ENCODE measurements at places on chromosomes 1 and 21.

GRCh38 chr1:204931768-204932572 lies 61.3 kb downstream of the NFASC start:
- no peak for DNase-seq

DNA sequence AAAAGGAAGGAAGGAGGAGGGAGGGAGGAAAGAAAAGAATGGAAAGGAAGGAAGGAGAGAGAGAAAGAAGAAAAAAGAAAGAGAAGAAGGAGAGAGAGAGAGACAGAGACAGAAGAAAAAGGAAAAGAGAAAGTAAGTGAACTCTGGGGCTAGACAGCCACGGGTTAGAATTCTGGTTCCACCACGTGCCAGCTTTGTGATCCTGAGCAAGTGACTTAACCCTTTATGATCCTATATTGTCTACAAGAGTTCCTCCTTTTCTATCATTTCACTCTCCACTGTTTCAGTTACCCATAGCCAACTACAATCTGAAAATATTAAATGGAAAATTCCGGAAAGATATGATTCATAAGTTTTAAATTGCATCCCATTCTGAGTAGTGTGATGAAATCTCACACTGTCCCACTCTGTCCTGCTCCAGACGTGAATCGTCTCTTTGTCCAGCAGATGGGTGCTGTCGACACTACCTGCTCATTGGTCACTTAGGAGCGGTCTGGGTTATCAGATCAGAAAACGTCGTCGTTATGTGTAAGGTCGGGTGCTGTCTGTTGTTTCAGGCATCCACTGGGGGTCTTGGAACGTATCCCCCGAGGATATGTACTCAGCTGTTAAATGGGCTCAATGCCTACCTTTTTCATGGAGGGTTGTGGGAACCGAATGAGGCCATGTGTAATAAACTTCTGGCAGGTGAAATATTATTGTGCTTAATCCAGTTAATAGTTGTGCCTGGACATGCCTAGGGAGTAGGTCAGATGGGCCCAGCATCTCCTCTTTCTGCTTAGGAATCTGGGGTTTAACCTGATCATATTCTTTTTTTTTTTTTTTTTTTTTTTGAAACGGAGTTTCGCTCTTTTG lies 19.1 kb downstream of the TMEM51 start:
- no peak for DNase-seq

- no peak for DNase-seq
Observed at GRCh38 chr1:32897082-32898049, 3.8 kb downstream of the TMEM54 start.

DNA sequence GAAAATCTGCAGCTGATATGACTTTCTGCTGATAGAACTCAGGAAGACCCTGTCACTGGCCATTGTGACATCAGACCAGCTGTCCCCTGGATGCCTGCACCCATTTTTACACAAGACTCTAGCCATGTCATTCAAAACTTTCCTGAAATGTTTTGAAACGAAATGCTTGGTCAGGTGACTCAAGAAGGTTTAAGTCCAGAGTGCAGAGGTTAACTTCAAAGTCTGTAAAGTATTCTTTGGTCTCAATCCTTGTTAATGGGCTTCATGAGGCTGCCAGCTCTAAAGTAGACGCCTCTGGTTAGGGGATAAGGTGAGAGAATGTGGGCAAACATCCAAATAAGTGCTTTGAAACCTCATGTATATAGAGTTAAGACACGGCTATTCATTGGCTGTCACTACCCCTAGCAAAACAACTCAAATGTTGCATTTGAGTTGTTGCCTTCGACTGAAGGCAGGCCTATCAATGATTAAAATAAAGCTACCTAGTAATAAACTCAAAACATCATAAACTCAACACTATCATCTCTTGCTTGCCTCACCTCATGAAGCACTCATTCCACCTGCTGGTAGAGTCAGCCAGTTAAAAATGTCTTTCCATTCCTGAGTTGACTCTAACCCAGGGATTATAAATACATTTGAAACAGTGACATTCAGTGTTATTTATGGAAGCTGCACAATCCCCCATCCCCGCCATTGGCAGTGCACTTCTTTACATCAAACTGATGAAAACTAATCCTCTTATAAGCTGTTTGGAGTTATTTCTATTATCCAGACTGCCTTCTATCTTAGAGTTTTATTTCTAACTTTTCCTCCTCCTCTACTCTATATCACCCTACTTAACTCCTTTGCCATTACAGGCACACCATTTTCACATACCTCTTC lies 26.0 kb downstream of the RABIF start:
- no peak for DNase-seq

DNA sequence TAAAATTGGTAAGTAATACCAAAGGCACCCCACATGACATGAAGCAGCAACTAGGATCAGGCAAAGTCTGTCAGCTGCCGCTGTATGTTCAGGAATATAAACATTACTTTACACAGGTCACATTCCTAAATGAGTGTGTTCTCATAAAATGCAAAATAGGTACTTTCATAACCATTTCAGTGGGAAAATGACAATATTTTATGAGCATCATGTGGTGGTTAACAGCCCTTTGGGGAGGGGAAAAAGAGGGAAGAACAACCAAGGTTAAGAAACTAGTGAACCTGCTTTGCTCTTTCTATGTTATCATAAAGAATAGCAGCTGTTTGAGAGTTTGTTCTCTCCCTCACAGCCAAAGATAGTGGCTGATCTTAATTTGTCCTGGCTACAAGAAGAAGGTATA lies 105.4 kb upstream of the LBR start:
- no peak for DNase-seq

DNA sequence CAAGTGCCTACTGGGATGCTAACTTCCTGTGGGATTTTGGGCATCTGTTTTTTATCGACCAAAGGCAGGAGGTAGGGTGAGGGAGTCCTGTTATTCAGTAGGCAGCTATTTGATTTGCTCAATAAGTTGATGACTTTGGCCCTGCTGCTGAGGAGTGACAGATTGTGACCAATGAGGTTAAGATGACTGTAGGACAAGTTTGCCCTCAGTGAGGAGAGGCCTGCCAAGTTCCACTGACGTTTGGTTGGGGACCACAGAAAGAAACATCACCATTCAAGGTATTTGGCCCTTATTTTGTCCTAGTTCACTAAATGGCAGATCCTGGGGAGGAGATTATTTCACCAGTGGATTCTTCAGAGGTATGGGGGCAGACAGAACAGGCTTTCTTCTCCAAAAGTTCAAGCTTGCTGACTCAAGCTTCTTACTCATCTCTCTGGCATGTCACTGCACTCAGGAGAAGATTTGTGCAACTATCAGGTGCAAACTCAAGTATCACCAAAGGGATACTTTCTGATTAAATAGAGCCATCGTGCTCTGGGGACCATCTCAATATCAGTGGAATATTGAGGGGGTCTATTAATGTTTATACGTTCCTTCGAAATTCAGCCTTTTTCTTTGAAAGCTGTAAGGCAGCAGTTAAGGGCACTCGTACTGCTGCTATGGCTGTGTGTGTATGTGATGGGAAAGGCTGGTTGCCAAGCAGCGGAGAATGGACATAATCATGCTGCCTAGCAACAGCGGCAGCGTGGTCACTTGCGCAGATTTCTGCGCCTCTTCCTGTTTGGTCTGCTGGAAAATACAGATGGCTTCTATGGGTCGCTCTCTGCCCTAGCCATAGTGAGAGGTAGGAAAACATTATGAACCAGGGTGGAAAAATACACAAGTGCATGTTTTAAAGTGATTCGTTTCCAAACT lies 78.7 kb downstream of the PBX1 start:
- no peak for DNase-seq

GRCh38 chr1:1058921-1059493 lies 15.1 kb downstream of the RNF223 start:
- DNase-seq = no peak

GRCh38 chr1:33350611-33351280 lies 29.8 kb upstream of the A3GALT2 start:
- DNase-seq = no peak

DNA sequence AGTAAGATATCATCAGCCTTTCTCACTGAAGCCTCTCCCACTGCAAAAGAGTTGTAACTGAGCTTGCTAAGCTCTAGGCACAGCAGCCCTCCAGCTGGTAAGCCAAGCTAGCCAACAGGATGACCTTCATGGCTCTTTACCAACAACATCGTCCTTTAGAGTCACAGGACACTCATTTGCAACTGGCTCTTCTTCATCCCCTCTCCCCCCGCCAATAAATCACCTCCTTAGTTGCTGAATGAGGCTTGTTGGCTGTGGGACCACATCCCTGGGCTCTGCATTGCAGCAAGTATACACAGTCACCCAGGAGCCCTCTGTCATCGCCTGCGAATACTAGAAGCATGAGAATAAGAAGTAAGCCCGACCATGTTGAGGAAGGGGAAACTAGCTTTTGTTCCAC lies 16.0 kb upstream of the ZNF697 start:
- no peak for DNase-seq

DNA sequence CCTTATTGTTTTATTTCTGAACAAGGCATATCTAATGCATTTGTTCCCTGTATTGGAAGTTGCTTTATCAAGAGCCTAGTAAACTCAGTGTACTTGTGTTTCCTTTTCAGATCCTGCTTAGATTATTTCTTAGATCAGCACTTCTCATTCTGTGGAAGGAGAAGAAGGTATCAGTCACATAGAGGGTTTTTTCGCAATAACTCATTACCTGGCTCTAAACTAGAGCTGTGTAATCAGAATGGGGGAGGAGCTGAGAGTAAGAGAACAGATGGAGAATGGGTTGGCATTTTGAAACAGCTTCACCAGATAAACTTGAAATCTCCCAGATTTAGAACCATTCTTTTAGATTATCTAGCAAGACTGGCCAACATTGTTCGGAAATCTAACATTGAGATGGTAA lies 11.0 kb downstream of the AHCYL1 start:
- no peak for DNase-seq

DNA sequence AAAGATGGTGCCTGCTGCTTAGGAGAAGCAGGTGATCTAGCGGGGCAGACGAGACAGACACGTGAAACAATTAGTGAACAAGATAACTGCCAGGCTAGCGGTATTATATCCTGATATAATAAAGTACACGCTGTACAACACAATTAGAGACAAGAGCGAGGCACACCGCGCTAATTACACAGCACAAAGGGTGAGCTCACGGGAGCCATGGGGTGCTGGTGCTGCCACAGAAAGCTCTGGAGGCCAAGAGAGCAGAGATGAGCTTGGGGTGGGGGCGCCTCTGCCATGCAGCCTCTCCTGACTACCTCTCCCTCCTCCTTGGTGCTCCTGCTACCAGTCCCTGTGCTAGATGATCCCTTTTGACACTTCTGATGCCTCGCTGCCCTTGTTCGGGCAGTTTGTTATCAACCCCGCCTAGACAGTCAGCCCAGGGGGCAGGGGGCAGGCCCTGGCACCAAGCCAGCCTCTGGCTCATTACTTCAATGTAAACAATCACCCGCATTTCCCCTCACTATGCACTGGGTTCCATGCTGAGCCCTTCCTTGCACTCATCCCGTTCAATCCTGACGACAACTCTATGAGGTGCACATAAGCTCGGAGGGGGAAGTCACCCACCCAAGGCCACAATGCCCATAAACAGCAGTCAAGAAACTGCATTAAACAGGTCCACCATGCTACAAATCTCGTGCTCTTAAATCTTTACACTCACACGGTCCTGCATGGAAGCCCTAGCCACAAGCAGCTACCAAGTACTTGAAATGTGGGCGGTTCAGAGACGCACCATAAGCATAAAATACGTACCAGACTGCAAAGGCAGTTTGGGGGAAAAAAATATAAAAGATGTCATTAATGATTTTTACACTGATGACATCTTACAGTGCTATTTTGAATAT lies 103.0 kb downstream of the SSBP3 start:
- no peak for DNase-seq

- no peak for DNase-seq
Observed at GRCh38 chr1:94737124-94737998, 82.8 kb upstream of the SLC44A3 start.

- DNase-seq = no peak
Observed at GRCh38 chr1:245166471-245166885, 11.7 kb downstream of the KIF26B start.

DNA sequence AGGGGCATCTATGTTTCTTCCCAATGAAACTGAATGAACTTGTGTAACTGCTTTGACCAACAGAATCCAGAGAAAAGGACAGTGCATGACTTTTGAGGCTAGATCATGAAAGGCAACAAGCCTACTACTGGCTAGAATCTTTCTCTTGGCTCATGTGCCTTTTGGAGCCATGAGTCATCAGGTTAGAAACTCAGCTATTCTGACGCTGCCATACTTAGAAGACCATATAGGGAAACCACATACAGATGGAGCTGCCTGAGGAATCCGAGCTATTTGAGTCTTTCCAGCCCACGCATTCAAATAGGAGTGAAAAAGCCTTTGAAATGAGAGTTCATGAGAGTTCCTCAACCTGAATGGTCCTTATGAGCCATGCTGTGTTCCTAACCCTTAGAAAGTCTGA lies 738.5 kb upstream of the CHRM3 start:
- DNase-seq = no peak

DNA sequence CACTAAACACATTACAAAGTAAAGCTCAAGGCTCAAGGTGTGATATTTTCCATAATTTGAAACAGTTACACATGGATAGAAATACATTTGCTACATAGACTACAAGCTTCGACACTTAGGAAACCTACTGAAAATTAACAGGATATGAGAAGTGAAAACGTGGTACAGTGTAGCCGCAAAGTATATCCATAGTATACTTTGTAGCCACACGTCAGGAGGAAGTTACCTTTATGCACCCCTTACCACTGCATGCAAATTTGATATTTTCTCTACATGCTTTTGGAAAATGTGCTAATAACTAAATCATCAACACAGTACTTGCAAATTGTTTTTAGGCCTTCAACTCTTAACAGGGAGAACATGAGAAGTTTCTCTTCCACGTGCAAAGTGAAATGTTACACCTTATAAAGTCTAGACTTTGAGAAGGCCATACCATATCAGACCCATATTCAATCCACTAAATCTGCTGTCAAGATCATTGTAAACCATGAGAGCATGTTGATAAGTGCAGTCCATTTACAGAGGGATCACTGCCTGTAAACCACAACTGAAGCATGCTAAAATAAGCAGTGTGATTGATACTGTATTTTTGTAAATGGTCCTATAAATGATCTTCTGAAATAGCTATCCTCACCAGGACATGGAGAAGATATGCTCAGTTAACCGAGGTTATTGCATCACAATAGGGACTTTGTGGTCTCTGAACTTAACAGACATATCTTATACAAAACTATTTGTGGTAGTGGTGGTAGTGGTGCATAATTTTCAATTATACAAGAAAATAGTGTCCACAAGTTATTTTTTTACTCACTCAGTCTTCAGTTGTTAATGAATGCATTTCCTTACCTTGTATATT lies 64.7 kb downstream of the VAV3 start:
- no peak for DNase-seq

DNA sequence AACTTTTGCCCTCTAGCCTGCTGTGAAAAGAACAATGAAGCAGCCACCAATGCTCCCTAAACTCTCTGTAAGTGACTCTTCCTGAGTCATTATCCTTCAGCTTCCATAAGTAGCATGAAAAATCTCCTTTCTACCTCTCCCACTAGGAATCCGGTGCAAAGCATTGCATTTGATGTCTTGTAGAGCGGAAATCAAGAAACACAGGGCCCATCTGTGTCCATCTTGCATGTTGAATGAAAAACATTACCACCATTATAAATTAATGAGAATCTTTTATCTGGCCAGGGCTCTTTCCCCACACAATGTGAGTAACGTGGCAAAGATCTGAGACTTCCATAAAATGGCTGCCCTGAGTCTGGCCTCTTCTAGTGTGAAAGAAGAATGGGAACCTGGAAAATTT lies 324.4 kb downstream of the ADGRL2 start:
- DNase-seq = no peak

- DNase-seq = no peak
Observed at GRCh38 chr1:46203738-46204405, 738 bp downstream of the LURAP1 start.
